ENCODE measurements at places on chromosomes 1 and 21.

GRCh38 chr1:228289239-228289849 is 81.5 kb downstream of the OBSCN start:
- no peak for DNase-seq

DNA sequence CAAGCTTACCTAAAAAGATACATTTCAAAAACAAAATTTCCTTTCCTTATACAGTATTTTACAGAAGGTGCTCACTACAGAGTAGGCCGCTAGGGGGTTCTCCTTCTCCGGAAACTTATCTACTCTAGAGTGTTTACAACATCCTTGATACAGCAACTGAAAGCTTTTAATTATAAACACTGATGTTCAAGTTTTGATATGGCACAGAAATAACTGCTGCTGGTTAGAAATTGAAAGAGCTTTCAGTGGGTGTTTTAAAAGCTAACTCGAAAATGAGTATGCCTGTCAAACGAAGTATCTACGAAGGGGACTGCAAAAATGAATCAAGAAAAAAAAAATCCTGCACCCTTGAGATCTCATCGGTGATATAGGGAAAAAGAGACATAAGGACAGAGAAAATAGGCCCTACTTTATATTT is 1.0 kb downstream of the YOD1 start:
- DNase-seq: no peak

DNA sequence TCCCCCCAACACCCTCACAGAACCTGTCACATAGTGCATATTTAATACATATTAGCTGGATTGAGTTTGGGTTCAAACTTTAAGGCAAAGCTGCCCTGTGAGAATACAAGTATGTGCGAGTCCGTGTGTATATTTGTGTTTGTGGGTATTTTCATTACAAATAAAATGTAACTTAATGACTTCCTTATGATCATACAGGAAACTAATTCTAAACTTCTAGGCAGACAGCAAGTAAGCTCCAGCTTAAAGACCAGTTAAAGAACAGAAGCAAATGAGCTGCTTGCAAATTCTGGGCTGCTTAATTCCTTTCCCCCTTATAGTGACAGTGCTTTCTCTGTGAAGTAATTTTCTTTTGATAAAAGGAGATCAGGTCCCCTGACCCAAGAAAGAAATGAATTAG is 437.6 kb downstream of the TTLL7 start:
- no peak for DNase-seq

GRCh38 chr1:33821291-33821690 is 42.6 kb upstream of the HMGB4 start:
- DNase-seq: no peak

DNA sequence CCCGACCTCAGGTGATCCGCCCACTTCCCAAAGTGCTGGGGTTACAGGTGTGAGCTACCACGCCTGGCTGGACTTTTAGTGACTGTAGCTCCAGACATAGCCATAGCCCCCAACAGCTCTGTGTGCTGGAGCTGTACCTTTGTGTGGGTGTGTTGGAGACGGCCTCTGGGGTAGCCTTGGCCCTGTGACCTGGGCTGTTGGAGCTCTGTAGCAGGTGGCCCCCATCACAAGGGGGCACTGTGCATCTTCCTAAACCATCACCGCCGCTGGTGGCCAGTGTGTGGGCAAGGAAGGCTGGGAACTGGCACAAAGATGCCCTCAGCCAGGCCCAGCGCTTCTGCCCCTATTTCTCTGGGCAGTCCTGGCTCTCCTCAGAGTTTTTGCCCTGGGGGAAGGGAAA is 38.4 kb upstream of the FOXO6 start:
- no peak for DNase-seq

All from AG04450 (cell line).